ENCODE measurements at places on chromosomes 3 and 15. TPM values are rescaled to one million over a fixed set of nuclear protein-coding genes. Genes with fewer than 3 reads are reported as not detected.

Gene LRTM1
- not detected for total RNA-seq

Gene MORF4L1
- total RNA-seq = 190 TPM

Gene LEKR1
- 2.1 TPM for total RNA-seq

Gene HDC
- 2.6 TPM for total RNA-seq

Gene ROBO1
- 9.7 TPM for total RNA-seq

Gene PARP15
- total RNA-seq = 0.70 TPM

Gene PPM1L
- 16.9 TPM for total RNA-seq

Gene PROK2
- total RNA-seq = not detected

Gene SHISA5
- 103 TPM for total RNA-seq

Gene DNAH12
- 0.17 TPM for total RNA-seq

Gene CORO2B
- total RNA-seq = 1.6 TPM

Gene TRAIP
- 5.3 TPM for total RNA-seq

Gene EXOSC7
- 22.2 TPM for total RNA-seq

Gene MRAS
- 6.3 TPM for total RNA-seq

Gene FOXL2
- not detected for total RNA-seq

Gene CCDC33
- not detected for total RNA-seq

Gene OCA2
- total RNA-seq = 0.18 TPM

Gene PPP1R2
- 50.5 TPM for total RNA-seq

Gene CPA3
- 11.0 TPM for total RNA-seq

Gene DAZL
- total RNA-seq = not detected

Gene MYO5C
- 90.9 TPM for total RNA-seq

Gene KLHL6
- total RNA-seq = 3.6 TPM

Gene FOXB1
- not detected for total RNA-seq

Gene CKMT1B
- total RNA-seq = 168 TPM

Gene CPN2
- total RNA-seq = not detected

Gene SLC12A1
- total RNA-seq = not detected

Gene SCAANT1
- not detected for total RNA-seq

Gene PBRM1
- 57.0 TPM for total RNA-seq

Gene CDHR4
- not detected for total RNA-seq

Gene CAMK2N2
- 0.39 TPM for total RNA-seq

Gene KCNH8
- total RNA-seq = 0.92 TPM

Gene GOLGA8H
- total RNA-seq = 0.47 TPM
